ENCODE measurements at places on chromosomes 4 and X.

DNA sequence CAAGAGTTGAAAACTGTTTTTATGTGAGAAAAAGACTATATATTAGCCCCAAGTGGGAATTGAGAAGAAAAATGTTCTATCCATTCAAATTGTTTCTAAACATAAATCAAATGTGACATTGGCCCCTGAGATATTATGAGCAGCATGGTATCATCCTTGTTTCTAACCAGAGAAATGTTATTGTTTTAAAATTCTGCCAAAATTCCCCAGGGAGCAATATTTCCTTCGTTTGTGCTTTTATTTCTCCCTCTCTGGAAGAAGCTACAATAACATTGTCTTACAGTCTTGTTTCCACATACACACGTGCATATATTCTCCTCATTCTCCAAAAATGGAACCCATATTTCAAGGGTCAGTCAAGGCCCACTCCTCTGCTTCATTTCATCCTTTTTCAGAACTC is 46.7 kb downstream of the MAGEB17 start:
- no peak for DNase-seq

GRCh38 chr4:105246712-105247111 is 100.0 kb downstream of the TET2 start:
- DNase-seq = no peak

DNA sequence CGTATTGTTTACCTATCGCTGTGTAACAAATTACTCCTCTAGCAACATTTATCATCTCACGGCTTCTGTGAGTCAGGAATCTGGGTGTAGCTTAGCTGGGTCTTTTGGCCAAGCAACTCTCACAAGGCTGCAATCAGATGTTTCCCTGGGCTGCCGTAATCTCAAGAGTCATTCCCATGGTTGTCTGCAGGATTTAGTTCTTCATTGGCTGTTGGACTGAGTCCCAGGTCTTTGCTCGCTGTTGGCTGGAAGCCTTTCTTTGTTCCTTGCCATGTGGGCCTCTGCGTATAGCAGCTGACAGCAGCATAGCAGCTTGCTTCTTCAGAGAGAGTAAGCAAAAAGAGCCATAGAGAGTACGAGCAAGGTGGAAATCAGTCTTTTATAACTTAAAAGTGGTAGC is 16.8 kb downstream of the POLR2B start:
- no peak for DNase-seq

GRCh38 chrX:19750783-19751467 is 136.5 kb downstream of the SH3KBP1 start:
- DNase-seq = no peak

DNA sequence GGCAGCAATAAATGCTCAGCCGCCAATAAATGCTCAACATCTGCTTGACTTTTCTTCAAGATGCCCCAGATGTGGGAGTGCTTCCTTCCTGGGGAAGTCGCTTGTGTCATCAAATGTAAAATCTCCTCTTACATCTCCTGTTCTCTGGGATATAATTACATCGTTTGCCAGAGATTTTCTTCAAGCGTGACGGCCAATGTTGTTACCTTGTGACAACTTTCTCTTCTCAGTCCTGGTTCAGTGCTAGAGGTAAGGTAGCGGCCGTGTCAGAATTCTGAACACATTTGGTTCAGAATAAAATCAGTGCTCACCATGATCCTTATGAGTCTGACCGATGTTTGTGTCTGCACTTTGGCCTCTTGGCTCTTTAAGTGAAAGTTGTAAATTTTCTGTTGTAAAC is 102.5 kb downstream of the ASMT start:
- no peak for DNase-seq

- no peak for DNase-seq
These were observed 849.3 kb upstream of the PCDH10 start for GRCh38 chr4:132299841-132300240.

DNA sequence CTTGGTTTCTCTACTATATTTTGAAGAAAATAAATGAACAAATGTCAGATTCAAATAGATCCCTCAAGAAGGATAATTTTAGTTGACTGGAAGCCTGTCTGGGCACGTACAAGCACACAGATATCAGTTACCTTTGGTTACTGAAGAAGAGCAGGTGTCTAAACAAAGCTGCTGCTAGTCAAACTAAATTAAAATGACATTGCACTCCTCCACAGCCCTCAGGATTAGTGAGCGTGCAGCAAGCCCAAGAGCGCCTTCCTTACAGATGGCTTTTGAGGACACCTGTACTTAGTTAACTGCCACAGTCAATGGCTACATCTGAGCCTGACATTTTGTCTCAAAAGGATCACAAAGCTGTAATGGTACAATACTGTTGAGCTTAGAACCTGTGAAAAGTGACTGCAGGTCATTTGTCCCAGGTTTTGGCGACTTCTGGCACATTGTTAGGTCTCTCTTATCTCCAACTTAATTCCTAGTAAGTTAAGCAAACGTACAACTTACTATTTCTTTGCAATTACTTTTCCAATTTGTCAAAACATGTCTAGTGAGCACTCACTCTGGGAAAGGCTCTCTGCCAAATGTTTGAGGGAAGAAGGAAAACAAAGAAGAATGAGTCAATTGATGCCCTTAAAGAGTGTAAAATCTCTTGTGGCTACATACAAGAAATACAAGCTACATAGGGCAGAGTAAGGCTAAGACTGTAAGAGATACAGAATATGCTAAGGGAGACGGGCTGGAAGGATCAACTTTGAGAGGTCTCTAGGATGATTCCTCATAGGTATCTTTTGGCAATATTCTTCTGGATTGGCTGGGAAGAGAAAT is 25.6 kb upstream of the DAPP1 start:
- DNase-seq = no peak

- no peak for DNase-seq
These were observed 634.2 kb upstream of the FAT1 start for GRCh38 chr4:187357821-187358220.

GRCh38 chr4:168743601-168744000 is 246.7 kb downstream of the PALLD start:
- DNase-seq = no peak

GRCh38 chrX:7139202-7140081 is 8.1 kb upstream of the STS start:
- no peak for DNase-seq

- no peak for DNase-seq
These were observed 13.0 kb downstream of the FGD1 start for GRCh38 chrX:54482839-54483593.

DNA sequence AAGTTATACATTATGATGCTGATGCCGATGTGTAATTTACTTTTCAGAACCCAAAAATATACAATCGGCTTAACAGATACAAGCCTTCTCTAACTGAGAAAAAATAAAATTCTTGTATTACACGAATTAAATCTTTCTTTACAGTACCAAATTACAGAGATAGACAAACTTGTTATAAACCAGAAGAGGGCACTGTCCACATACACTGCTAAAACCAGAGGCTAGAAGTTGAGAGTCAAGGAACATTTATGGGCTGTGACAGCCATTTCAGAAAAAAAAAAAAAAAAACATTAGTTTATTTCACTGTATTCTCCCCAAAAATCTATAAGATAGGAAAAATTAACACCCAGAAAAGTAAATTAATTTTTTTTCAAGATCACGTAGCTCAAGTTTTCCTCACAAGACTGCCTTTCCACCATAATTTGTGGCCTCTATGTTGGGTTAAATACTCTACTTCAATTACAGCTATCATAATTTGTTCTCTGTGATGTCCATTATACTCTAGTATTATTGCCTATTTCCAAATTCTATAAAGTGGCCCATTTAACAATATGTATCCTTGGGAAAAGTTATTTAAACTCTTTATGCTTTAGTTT is 12.0 kb downstream of the EREG start:
- DNase-seq = no peak
